ENCODE measurements at places on chromosomes 12 and 14. TPM values are rescaled to one million over a fixed set of nuclear protein-coding genes. Genes with fewer than 3 reads are reported as not detected.

DNA sequence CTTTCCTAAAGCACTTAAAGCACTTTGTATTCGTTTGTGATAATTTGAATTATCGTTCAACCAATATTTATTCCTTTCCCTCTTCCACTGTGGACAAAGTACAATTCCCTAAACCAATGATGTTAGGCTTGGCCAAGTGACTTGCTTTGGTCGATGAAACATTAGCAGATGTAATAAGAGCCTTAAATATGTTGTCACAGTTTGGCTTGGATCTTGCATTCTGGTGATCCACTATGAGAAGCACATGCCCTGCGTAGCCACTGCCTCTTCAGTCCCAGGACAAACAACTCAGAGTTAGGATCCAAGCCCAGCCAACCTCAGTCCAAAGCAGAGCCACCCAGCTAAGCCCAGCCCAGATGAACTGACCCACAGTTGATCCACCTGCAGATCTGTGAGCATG lies 8.4 kb upstream of the C12orf75 start:
- DNase-seq: no peak

DNA sequence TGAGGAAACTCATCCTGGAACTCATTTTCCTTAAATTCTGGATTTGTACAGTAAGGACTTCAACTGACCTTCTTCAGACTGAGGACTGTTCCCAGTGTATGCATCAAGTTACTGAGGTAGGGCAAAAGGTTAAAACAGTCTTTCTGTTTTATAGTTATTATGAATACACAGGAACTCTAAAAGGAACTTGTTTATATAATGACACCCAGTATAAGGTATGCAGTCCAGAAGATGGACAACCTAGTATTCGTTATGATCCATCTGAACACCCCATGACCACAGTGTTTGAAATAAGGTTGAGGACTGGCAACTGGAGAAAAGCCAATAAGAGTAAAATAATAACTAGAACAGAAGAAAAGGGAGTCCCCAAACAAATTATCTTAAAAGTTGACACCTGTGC lies 779.9 kb upstream of the TMEM132C start:
- DNase-seq: no peak

DNA sequence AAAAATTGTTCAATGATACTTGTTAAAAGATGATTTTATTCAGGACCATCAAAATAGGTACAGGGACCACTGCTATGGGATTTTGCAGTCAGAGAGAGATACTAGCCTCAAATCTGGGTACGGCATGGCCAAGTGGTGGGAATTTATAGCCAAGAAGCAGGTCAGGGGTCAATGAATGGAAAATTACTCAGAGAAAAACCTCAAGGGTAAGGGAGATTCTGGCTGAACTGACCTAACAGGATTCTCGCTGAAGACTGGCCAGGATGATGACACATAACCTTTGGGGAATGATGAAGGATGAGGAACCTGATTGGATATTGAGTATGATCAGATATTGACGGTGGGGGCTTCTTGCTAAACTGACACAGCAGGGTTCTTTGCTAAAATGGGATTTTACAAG lies 32.7 kb downstream of the DEPDC4 start:
- no peak for DNase-seq

- no peak for DNase-seq
Measured at GRCh38 chr14:68238551-68238950, 419.0 kb downstream of the RAD51B start.

DNA sequence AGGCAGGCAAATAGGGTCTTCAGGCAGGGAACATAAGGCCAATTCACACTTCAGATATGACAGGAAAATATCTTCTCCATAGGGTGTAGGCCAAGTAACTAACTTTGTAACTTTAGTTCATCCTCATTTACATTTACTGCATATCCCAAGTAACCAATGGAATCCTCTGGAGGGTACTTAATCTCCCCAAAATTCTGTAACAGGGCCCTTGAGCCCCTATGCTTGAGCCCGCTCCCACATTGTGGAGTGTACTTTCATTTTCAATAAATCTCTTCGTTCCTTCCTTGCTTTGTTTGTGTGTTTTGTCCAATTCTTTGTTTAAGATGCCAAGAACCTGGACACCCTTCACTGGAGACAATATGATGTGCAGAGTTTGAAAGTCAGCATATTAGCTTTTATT lies 45.3 kb downstream of the FSCB start:
- DNase-seq: no peak

DNA sequence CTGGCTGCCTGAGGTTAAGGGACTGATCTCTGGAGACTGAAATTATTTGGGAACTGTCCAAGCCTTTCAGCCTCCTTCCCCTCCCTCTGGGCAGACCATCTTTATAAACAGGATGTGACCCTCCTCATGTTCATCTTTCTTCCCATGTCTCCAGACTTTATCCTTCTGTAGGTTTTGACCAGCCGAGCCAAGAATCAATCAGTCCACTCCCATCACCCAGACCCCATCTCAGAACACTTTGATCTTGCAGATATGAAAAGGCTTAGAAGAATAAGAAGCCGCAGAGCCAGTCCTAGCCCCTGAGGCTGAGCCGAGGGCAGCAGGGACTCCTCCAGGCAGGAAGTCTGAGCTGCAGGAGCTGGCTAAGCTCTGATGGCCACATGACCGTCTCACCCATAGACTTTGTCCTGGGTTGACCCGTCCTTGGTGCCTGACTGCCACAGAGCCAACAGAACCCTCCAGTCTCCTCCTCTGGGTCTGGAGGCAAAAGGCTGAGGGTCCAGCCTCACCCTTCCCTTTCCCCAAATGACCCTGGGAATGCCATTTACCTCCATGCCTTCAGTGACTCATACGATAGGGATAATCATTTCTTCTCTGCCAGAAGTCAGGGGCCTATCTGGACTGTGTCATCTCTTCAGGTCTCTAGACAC lies 1.6 kb downstream of the KRT71 start:
- DNase-seq: no peak

- no peak for DNase-seq
Measured at GRCh38 chr12:26539131-26539530, 293.9 kb downstream of the ITPR2 start.

Gene PPP1R13B
- 13.1 TPM for total RNA-seq

Gene SYCP3
- not detected for total RNA-seq

Gene PAX9
- 0.34 TPM for total RNA-seq
